ENCODE measurements at places on chromosomes 6 and 20.

- no peak for DNase-seq
Measured at GRCh38 chr20:60167812-60168211, 209.6 kb downstream of the CDH26 start.

- DNase-seq, result no peak
Measured at GRCh38 chr6:84539122-84539856, 225.1 kb downstream of the TBX18 start.

GRCh38 chr6:159590835-159591234 lies 102.2 kb downstream of the SOD2 start:
- no peak for DNase-seq

- DNase-seq, result no peak
Measured at GRCh38 chr6:63530182-63530581, 42.1 kb upstream of the LOC128125822 start.

DNA sequence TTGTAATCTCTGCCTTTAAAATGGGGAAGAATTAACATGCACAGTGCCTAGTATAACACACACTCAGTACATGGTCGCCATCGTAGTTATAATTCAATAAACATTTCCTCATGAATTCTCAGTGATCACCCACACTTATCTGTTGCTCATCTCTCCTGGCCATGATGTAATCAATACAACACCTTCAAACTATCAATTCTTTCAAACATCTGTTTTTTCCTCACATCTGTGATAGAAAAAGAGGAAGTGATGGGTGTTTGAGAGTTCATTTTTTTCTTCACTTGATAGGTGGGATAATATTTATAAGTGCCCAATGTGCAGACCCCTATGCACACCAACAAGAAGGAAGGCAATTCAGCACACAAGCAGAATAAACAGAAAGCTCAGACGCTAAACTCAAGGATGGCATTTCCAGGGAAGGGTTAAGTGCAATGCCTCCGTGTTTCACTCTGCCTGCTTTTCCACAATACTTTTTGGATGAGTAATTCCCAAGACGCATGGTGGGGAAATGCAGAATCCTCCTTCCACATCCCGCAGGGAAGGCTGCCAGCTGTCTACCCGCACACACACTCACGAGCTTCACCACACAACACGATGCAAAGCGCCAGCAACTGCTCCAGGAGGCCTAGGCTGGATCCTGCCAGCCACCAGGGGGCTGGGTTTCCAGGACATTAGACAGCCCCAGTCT lies 100.3 kb downstream of the GMPR start:
- no peak for DNase-seq

- DNase-seq, result no peak
Measured at GRCh38 chr6:147000545-147001488, 203.4 kb upstream of the STXBP5 start.

DNA sequence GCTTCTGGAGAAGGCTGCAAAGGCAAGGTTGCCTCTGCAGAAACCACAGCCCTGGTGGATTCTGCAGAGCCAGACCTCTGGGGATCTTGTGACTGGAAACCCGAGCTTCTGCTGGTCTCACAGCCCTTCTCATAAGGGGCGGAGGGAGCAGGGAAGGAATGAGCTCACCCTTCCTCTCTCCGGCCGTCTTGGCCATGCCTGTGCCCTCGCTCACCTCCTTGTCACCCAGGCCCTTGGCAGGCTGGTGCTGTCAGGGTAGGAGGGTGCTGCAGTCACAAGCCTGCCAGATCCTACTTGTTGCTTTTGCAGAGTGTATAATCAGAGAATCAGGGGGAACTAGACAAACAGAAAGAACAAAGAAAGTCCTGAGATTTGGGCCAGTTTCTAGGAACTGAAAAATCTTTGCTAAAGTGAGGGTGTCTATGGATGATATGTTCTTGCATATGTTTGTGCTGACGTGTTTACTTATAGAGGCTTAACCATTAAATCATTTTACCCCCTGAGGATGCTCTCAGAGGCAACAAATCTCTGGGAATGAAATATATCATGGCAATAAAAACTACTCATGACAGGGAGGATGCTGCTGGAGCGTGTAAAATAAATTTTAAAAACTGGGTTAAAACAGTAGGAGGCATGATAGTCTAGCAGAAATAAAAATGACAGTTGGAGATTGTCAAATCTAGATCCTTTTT lies 244.9 kb upstream of the SOX4 start:
- no peak for DNase-seq

- DNase-seq, result no peak
Measured at GRCh38 chr6:24982231-24982630, 46.5 kb upstream of the RIPOR2 start.

DNA sequence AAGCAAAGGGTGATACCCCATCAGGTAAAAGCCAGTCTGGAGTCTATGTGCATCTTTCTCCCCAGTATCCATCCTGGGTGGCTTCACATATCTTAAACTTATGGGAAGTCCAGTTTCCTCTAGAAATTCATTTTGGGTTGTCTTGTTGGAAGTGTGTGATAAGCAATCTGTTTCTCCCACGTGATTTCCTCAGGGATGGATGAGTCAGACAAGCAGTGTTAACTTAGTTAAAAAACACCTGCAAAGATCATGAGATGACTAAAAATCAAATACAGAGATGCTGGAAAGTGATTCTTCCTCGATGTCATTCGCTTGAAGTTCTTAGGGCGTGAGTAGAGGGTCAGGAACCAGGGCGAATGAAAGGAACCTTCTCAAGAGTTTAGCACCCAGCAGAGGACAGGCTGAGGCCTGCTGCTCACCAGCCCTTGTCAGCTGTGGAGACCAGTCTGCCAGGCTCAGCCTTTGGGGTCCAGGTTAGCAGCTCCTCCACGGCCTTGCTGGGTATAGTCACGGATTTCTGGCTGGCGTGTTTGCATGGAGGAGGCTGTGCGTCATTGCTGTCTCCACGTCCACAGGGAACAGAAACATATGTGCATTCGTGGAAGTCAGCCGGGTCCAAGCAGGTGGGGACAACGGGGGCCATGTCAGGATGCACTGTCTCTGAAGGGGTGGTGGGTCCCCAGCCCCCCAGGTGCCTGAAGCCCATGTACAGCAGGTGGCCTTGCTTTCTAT lies 2.8 kb upstream of the PNPLA1 start:
- DNase-seq, result no peak

GRCh38 chr6:147805155-147805554 lies 296.7 kb downstream of the SAMD5 start:
- no peak for DNase-seq

Measured in activated CD4-positive, alpha-beta T cell treated with anti-CD3 and anti-CD28 coated beads for 24 hours (primary cell).